ENCODE measurements at places on chromosomes 5 and 9.

GRCh38 chr5:107135391-107135790, 535.3 kb downstream of the EFNA5 start:
- peaks cover 27% of the 10 kb centered on the region for H3K36me3 ChIP-seq
- H3K27me3 ChIP-seq: no peaks in the 10 kb centered on the region
- H3K4me3 ChIP-seq: no peak overlapping the region

DNA sequence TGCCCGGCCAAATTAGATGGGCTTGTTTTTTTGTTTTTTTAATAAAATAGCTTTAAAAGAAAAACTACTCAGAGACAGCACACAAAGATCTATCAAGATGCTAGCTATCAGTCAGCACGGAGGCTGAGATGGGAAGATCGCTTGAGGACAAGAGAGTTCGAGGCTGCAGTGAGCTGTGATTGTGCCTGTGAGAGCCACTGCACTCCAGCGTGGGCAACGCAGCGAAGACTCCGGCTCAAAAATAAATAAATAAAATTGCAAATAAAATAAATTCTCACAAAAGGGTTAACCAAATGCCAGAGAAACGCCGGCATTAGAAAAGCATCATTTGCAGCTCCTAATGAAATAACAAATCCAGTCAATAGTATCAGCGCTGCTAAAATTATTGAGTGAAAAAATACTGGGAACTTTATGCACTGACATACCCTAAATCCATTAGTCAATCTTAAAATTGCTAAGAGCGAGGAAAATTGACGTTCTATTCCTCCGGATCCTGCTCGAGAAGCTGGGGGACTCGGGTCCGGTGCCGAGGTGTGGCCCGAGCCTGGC, 681 bp downstream of the CPLANE1 start:
- H3K4me1 ChIP-seq: peaks cover 19% of the 10 kb centered on the region
- peak overlapping the region; percentile 71 for H3K4me3 ChIP-seq
- no peaks in the 10 kb centered on the region for H3K36me3 ChIP-seq
- peak overlapping the region; percentile 59 for H3K27ac ChIP-seq

DNA sequence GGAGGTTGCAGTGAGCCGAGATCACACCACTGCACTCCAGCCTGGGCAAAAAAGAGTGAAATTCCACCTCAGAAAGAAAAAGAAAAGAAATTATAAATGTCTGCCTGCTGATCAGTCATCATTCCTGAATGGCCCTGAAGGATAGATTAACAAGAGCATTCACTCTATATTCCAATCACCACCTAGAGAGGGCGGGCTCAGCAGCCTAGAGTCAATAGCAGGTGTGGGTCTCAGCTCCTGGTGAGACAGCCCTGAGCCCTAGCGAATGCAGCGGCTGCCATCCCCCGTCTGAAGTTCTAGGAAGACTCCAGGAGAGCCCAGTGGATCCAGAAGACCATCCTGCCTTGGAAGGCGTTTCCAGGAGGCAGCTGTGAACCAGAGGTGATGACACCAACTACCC, 12.0 kb downstream of the FBP1 start:
- H3K4me1 ChIP-seq: peaks cover 40% of the 10 kb centered on the region
- H3K27ac ChIP-seq: no peak overlapping the region
- DNase-seq: no peak
- no peaks in the 10 kb centered on the region for H3K36me3 ChIP-seq

DNA sequence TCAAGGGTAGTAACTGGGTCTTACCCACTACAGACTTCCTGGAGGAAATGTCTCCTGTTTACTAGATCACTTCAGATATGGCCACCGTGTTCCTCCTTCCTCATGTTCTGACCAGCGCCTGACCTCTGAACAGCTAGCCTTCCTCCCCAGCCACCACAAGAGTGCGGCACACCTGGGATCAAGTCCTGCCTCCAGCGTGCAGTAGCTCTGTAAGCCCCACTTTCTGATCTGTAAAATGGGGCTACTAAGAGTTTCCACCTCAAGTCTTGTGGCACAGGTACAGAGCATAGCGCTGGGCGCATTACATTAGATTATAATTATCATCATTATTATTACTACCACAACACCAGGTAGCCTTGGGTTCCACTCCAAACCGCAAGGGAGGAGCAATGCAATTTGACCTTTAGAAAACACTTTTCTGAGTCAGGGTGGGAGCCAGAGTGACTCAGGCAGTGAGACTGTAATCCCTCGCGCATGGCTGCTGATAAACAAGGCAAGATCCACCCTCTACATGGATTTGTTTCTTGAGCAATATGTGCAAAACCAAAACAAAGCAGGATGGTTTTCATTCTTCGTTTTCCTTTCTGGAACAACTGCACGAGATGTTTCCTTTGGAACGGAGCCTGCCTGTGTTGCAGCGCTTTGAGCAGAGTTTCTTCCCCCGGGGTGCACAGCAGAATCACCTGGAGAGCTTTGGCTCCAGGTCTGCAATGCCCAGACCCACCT, 65.0 kb upstream of the ANGPTL2 start:
- H3K4me1 ChIP-seq: peaks cover 18% of the 10 kb centered on the region
- no peaks in the 10 kb centered on the region for H3K36me3 ChIP-seq
- H3K27me3 ChIP-seq: no peaks in the 10 kb centered on the region
- H3K27ac ChIP-seq: peak overlapping the region; percentile 90
- no peak for DNase-seq
- no peak overlapping the region for H3K4me3 ChIP-seq

- DNase-seq: no peak
- H3K4me1 ChIP-seq: peaks cover 13% of the 10 kb centered on the region
- H3K36me3 ChIP-seq: no peaks in the 10 kb centered on the region
Observed at GRCh38 chr5:142976861-142977260, 206.7 kb downstream of the ARHGAP26 start.

DNA sequence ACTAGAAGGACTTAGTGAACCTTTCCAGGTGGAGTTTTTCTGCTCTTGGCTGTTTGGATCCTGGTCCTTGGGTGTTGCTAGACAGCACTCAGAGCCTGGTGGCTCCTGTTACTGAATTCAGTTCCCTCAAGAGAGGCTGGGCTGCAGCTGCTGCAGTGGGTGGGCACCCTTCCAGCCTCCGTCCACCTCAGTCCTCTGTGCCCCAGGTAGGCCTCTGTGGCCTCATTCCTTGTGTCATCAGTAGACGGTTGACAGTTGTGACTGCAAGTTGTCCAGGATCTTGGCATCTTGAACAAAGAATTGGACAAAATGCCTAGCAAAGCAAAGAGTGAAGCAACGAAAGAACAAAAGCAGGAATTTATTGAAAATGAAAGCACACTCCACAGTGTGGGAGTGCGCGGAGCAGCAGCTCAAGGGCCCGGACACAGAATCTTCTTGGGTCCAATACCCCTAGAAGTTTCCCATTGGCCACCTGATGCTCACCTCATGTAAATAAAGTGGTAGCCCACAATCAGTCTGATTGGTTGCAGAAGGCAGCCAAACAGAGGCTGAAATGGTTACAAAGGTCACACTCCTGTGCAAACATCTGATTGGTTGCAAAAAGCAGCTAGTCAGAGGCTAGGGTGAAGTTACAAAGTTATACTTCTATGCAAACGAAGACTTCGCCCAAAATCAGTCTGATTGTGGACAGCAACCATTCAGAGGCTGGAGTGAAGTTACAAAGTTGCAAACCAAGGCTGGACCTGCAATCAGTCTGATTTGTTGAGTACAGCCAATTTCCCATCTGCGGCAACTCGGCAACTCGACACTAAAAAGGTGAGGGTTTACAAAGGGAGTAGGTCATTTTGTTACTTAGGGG, 40.1 kb downstream of the F2R start:
- no peak overlapping the region for H3K4me3 ChIP-seq
- peaks cover 28% of the 10 kb centered on the region for H3K4me1 ChIP-seq
- H3K27ac ChIP-seq: no peak overlapping the region
- H3K36me3 ChIP-seq: no peaks in the 10 kb centered on the region
- H3K27me3 ChIP-seq: no peaks in the 10 kb centered on the region

- H3K36me3 ChIP-seq: no peaks in the 10 kb centered on the region
- H3K27ac ChIP-seq: no peak overlapping the region
- peaks cover 16% of the 10 kb centered on the region for H3K27me3 ChIP-seq
- H3K4me1 ChIP-seq: no peaks in the 10 kb centered on the region
- no peak overlapping the region for H3K4me3 ChIP-seq
- no peak for DNase-seq
Observed at GRCh38 chr5:35960328-35960727, 21.9 kb upstream of the CAPSL start.

DNA sequence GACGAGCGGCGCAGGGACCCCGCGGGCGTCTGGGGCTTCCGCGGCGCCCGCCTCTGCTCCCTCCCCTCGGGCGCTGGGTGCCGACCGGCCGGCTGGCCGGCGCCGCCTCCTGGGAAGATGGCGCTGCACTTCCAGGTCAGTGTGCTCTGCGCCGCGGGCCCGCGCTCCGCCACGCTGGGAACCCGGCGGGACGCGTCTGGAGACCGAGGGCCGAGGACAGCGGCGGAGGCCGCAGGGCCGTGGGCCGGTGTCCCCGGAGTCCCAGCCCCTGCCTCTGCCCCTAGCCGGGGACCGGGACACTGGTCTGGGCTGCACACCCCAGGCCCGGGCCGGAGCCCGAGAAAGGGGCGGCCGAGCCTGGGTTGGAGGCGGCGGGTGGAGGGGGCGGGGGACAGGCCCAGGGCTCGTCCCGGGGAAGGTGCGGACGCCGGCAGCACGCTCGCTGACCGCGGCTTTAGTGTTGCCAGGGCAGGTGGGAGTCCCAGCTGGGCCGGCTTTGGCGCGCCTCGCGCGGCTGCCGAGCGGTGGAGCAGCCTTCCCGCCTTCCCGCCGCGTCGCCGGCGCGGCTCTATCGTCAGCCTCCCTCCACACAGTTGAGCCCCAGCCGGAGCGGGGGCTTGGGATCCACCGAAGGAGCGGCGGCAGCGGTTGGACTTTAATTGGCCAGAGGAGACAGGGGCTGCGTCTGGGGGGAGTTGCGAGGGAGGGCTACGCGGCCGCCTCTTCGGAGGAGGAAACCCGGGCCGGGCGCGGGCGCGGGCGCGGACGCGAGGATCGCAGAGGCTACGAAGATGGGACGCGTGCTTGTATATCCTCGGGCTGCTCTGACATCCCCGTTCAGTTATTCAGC, at the start of gene RANBP17:
Gene RANBP17, plus strand, starts transcription at position 102 of the 850 bp plus-strand sequence.
- peak within 1 kb of the TSS; percentile 78 for H3K4me3 ChIP-seq
- DNase-seq: peak; percentile 72
- peaks cover 13% of the 10 kb centered on the region for H3K36me3 ChIP-seq
- no peaks in the 10 kb centered on the region for H3K27me3 ChIP-seq

- H3K4me3 ChIP-seq: no peak overlapping the region
- no peak for DNase-seq
- H3K36me3 ChIP-seq: no peaks in the 10 kb centered on the region
- H3K4me1 ChIP-seq: peaks cover 2% of the 10 kb centered on the region
Observed at GRCh38 chr5:110536120-110537115, 190.1 kb downstream of the TMEM232 start.

GRCh38 chr5:75381456-75381855, 44.4 kb downstream of the HMGCR start:
- H3K27ac ChIP-seq: no peak overlapping the region
- peaks cover 18% of the 10 kb centered on the region for H3K36me3 ChIP-seq
- H3K4me3 ChIP-seq: no peak overlapping the region
- H3K4me1 ChIP-seq: peaks cover 3% of the 10 kb centered on the region
- no peak for DNase-seq
- no peaks in the 10 kb centered on the region for H3K27me3 ChIP-seq

DNA sequence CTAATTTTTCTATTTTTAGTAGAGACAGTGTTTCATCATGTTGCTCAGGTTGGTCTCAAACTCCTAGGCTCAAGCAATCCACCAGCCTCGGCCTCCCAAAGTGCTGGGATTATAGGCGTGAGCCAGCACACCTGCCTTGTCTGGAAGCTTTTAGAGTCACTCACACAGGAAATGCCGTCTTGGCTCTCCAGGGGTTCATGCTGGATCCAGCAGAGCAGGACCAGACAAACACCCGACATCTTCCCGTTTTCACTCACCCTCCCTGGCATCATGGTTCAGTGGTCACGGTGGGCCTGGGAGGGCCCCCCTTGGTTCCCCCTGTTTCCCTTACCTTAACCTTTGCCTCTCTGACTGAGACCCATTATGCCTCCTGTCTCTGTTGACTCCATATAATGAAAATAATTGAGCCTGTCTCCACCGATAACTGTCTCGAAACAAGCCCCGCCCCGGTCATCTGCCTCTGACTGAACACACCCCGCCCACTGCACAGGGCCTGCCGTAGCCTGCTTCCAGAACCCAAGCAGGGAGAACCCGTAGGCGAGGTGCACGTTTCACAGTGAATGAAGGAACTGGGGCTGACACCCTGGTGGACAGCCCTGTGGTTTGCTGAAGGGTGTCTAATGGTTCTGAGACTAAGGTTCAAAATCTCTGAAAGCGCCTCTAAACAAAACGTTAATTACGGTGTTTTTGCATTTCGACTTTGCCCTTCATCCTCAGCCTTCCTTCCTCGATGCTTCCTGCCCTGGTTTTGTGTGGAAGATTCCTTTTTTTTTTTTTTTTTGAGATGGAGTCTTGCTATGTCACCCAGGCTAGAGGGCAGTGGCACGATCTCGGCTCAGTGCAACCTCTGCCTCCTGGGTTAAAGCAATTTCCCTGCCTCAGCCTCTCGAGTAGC, 39.7 kb upstream of the SPRY4 start:
- no peak for DNase-seq
- no peak overlapping the region for H3K4me3 ChIP-seq
- peaks cover 26% of the 10 kb centered on the region for H3K4me1 ChIP-seq
- no peaks in the 10 kb centered on the region for H3K36me3 ChIP-seq
- H3K27me3 ChIP-seq: peaks cover 12% of the 10 kb centered on the region

DNA sequence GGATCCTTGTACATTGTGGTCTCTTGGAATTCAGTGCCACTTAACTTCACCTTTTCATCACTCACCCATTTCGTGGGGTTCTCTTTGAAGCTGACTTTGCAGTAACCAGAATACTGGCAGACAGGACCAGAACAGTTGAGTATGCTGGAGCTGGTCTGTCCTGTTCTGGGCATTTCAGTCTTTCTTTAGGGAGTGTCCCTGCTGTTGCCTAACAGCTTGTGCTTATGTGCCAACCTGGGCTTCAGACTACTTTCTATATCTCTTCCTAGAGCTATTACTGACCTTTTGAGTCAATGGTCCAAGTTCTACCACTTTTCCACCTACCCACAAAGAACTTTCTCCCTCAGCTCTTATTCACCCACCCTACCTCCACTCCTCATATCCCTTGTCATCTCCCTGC, 10.0 kb upstream of the INSL6 start:
- no peaks in the 10 kb centered on the region for H3K4me1 ChIP-seq
- H3K27ac ChIP-seq: no peak overlapping the region
- H3K27me3 ChIP-seq: no peaks in the 10 kb centered on the region
- H3K4me3 ChIP-seq: no peak overlapping the region
- no peak for DNase-seq
- no peaks in the 10 kb centered on the region for H3K36me3 ChIP-seq

DNA sequence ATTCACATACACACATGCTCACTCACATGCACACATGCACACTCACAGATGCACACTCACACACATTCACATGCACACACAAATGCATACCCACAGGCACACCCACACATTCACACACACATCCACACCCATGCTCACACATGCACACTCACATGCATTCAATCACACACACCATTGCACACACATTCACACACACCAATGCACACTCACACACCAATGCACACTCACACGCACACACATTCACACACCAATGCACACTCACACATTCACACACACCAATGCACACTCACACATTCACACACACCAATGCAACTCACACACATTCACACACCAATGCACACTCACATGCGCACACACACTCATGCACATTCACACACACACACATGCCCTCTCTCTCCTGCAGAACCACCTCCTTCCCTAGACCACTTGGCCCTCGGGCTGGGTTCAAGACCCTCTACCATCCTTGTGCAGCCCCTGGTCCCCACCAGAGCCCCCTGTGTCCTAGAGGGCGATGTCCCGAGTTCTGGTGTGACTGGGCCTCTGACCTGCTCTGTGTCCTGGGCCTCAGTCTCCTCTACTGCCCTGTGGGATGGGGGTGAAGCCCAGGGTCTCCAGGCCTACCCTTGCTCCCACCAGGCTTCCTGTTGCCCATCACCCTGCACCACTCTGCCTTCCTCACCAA, 139.0 kb downstream of the OLFM1 start:
- H3K27ac ChIP-seq: no peak overlapping the region
- H3K36me3 ChIP-seq: no peaks in the 10 kb centered on the region
- peaks cover 21% of the 10 kb centered on the region for H3K27me3 ChIP-seq
- no peak overlapping the region for H3K4me3 ChIP-seq
